ENCODE measurements at places on chromosomes 11 and 22.

GRCh38 chr11:126159719-126160344 lies 51.6 kb downstream of the RPUSD4 start:
- no peak for DNase-seq

- no peak for DNase-seq
These were observed 32.4 kb upstream of the MSANTD2 start for GRCh38 chr11:124832571-124832970.

DNA sequence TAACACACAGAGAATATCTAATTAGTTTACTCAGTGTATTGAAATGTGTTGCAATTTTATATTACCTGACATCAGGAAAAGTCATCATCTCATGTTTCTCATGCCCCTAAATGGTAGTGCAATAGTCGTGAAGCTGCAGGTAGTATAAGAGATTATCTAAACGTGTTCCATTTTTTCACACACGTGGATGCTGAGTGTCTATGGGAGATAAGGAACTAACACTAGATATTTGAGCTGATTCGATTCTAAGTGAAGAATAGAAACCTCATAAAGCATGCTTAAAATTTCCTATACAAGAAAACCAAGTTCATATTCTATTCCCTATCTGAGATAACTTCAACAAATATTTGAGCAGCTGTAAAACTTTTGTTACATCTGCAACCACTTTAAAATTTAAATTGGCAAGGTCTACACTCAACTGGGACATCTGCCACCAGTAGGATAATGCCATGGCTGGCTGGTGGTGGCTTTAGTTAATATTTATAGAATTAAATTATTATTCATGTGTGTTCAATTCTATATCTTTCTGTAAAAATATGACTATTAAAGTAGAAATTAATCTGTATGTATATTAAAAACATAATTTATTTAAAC lies 388.8 kb downstream of the LUZP2 start:
- DNase-seq: no peak

GRCh38 chr11:122139595-122139866 lies 23.5 kb upstream of the BLID start:
- no peak for DNase-seq

- no peak for DNase-seq
These were observed 7.6 kb downstream of the PSMC3 start for GRCh38 chr11:47418454-47419259.

DNA sequence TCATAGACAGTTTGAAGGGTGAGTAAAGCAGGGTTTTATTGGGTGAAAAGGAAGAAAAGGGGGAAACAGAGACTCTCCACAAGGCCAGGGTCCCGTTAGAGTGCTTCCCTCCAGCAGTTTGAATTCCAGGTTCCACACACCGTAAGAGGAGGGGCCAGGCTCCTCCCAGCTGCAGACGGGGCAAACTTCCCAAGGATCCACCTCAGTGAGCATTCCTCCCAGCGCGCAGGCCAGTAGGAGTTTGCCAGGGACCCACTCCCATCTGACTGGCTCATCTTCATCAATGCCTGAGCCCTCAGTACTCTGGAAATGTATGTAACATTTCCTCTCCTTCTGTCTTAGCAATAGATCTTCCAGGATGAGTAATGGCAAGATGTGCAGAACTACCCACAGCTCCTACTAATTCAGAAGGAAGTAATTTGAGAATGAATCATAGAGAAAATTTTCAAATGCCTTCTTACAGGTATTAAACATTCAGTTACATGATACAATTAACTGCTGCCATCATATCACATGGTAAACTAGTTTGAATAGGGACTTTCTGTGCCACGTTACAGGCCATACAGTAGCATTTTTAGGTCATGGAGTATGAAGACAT lies 34.0 kb upstream of the TRPC6 start:
- no peak for DNase-seq

GRCh38 chr22:39092111-39092862 lies 4.8 kb upstream of the APOBEC3H start:
- no peak for DNase-seq

DNA sequence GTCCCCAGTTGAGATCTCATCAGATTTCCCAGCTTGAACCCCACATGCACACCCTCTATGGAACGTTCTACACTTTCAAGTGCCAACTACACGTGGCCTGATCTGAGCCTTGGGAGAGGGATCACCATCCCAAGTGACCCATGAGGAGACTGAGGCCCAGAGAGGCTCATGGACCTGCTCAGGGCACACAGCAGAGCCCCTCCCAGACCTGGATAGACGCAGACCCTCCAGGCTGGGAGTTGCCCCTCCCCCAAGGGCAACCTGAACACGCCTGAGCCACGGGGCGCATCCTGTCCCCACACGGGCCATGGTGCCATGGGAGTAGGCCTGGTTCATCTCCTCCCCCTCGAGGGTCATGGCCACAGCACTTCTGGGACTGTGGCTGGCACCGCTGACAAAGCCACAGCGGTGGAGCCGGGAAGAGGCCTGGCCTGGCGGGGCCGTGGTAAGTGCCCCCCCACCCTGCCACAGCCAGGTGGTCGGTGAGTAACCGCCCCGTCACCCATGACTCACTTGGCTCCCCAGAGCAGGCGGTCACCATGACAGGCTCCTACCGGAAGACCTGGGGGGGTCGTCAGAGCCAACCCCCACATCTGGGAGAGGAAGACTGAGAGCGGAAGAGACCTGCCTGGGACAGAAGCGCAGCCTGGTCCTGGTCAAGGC lies 8.1 kb downstream of the WNT7B start:
- no peak for DNase-seq

DNA sequence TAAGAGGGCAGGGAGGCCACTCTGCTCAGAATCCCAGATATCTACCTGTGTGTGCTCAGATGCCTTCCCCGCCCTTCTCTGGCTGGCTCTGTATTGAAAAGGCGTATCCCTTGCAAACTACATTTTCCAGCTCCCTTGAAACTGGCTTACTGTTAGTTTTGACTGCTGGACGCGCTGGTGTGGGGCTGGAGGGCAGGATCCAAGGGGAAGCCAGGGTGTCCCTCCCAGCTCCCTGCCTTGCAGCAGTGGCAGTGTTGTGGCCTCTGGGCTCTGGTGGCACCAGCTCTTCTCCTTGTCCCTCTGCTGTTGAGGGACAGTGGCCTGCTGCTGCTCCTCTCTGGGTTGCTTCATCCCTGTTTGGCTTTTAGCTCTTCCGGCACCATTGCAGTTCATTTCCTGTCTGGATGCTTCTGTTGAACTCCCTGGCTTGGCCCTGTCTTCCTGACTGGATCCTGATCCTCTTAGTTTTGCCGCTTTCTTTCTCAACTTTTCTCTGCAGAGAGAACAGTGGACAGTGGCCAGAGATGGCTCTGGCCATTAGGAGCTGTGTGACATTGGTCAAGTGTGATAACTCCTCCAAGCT lies 107.1 kb upstream of the PARVA start:
- DNase-seq: no peak

DNA sequence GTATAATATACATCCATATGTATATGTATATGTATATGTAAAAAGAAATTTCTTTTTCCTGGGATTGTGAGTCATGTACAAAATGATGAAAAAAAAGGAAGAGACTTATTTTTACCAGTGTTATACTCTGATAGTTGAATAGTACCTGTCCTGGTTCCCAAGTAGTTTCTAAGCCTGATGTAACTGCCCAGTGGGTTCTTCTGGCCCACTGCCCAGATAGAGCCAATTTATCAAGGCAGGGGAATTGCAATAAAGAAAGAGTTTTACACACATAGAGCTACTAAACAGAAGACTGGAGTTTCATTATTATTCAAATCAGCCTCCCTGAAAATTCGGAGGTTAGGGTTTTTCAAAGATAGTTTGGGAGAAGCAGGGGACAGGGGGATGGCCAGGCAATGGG lies 29.1 kb upstream of the NARS2 start:
- DNase-seq: no peak

All from caudate nucleus (tissue), 63 donors.